ENCODE measurements at places on chromosomes 4 and X. TPM values are rescaled to one million over a fixed set of nuclear protein-coding genes. Genes with fewer than 3 reads are reported as not detected.

- no peak for DNase-seq
These were observed 29.3 kb upstream of the GPRIN3 start for GRCh38 chr4:89336818-89337420.

GRCh38 chr4:79874197-79874596, 198.8 kb downstream of the ANTXR2 start:
- no peak for DNase-seq

The METTL14 gene
- total RNA-seq = 17.6 TPM

DNA sequence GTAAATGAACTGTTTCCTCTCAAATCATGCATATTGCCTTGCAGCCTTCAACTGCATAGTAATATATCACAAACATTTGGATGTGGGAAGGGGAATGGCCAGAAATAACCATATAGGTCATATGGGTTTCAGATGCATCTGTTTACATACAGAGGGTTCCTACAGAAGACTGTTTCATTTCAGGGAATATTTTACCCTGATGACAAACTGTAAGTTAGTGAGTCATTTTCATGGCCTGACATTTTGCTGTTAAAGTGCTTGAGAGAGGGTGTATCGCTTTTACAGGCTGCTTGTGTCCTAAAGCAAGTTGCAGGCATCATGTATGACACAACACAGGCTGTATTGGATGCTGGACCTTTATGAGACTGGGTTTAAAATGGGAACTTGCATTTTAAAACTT, 25.5 kb upstream of the AMOT start:
- DNase-seq = peak; percentile 35

The TLR10 gene
- total RNA-seq = 0.08 TPM

The TMEM47 gene
- total RNA-seq = 0.16 TPM

DNA sequence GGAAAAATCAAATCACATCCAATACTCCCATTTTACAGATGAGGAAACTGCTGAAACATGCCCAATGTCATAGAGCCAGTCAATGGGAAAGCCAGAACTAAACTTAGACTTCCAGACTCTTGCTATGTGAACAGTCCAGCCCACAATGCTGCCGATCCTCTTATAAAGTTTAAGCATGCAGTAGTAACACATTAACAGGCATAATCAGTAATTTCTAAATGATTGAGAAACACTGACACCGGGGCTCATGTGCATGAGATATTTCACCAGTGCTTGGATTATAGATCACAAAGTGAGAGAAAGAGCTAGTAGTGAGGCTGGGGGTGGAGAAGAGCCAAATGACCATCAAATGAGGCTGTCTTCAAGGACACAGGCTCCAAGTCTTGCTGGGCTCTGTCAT, 2.5 kb downstream of the BDH2 start:
- no peak for DNase-seq

GRCh38 chr4:102754044-102754443, 6.7 kb downstream of the MANBA start:
- no peak for DNase-seq

The CSAG3 gene
- 8.9 TPM for total RNA-seq

DNA sequence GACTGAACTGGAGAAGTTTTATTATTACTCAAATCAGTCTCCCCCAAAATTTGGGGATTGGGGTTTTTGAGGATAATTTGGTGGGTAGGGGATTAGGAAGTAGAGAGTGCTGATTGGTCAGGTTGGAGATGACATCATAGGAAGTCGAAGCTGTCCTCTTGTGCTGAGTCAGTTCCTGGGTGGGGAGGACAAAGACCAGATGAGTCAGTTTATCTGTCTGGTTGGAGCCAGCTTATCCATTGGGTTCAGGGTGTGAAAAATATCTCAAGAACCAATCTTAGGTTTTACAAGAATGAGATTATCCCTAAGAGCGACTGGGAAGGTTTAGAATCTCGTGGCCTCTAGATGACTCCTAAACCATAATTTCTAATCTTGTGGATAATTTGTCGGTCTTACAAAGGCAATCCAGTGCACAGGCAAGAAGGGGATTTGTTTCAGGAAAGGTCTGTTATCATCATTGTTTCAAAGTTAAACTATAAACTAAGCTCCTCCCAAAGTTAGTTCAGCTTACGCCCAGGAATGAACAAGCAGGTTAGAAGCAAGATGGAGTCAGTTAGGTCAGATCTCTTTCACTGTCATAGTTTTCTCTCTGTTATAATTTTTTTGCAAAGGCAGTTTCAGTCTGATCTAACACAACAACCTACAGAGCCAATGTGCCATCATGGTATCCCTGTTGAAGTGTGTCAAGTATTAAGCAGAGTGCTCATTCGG, 274.5 kb downstream of the SLC7A11 start:
- no peak for DNase-seq

The GCNA gene
- total RNA-seq = 0.88 TPM

DNA sequence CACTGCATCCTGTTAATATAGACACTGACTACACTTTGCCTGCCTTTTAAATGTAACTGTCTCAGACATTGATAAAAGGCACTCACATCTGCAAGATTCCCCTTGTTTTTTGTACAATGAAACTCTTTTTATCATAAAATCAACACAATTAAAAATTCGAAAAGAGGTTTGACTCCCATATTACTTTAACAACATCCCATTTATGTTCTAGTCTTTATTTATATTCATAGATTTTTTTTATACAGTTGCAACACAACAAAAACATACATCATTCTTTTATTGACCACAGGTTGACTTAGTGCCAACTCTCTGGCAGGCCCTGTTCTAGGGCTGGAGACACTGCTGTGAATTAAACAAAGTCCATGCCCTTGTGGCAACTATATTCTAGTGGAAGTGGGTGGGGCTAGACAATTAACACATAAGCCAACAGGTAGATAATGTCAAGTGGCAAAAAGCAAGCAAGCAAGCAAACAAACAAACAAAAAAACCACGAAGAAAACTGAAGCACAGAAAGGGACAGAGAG, 36.8 kb downstream of the ANK2 start:
- peak; percentile 3 for DNase-seq

The SCD5 gene
- total RNA-seq = 24.2 TPM

The CBR4 gene
- total RNA-seq = 16.8 TPM

DNA sequence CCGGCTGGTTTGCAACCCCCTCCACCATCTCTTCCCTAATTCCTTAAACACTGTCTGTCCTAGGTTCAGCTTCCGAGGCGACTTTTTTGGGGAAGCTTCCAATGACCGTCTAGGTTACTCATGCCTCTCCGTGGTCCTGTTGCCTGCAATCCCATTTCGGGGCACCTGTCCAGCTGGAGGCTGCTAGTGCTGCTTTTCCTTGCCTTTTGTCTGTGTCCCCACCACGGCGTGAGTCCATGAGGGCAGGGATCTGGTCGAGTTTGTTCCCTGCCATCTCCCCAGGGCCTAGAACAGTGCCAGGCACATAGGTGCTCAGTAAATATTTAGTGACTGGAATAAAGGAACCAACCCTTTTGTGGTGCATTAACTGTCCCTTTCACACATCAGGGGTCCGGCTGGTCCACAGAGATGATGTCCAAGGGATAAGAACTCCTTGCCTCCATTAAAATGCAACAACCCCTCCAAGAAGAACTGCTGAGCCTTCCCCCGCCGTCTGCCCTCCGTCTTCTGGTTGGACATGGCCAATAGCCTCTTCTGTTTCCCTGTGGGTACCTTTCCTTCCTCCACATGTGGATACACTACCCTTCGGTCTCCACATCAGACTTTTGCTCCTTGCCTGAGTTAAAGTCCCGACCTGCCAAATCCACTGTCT, 5.7 kb upstream of the SORCS2 start:
- DNase-seq = no peak

GRCh38 chrX:1598876-1599790, 7.7 kb downstream of the AKAP17A start:
- DNase-seq = no peak

The FAM241A gene
- total RNA-seq = 0.74 TPM

The TMPRSS11F gene
- total RNA-seq = 0.18 TPM

The HTN3 gene
- 49.0 TPM for total RNA-seq

DNA sequence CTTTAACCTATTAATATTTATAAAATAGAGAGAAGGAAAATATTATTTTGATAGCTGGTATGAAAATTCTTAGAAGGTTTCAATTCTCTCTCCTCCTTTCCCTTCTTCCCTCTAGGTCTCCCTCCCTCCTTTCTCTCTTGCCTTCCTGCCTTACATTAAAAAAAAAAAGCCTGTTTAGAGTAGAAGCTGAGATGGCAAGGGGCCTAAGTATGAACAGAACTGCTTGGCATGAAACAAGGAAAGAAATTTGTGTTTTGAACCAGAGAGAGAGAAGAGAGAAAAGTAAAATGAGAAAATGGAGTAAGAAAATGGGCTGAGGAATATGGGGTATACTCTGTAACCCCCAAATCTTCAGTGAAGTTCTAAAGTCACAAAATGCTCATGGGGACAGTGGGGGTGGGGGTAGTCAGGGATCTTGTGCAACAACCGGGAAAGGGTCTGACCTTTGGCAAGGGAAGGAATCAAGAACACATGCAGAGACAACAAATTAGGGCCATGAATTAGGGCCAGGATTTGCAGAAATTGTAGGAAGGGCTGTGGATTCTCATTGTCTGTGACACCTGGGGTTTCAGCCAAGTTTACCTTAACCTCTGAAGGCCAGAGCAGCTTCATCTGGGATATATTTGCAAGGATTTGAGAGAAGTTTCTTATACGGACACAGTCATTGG, 30.6 kb downstream of the SUPT20HL2 start:
- no peak for DNase-seq

The SSX4B gene
- 0.42 TPM for total RNA-seq

The TEX13C gene
- total RNA-seq = 0.21 TPM

The ARX gene
- 0.56 TPM for total RNA-seq

DNA sequence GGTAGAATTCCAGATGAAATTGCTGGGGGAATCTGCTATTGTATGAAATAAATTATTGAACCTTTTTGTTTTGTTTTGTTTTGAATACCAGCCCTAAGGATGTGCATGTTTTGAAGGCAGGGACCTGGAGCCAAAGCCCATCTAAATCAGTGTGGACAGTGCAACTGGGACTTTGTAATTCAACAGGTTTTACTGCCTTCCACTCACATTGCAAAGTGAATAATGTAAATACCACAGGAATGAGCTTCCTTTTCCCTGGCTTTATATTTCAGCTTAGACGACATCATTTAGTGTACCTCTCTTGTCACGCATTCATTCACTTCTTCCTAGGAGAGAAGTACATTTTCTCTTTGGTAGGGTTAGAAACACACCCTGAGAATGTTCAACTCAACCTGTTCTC, 795.0 kb downstream of the CENPC start:
- DNase-seq = no peak

DNA sequence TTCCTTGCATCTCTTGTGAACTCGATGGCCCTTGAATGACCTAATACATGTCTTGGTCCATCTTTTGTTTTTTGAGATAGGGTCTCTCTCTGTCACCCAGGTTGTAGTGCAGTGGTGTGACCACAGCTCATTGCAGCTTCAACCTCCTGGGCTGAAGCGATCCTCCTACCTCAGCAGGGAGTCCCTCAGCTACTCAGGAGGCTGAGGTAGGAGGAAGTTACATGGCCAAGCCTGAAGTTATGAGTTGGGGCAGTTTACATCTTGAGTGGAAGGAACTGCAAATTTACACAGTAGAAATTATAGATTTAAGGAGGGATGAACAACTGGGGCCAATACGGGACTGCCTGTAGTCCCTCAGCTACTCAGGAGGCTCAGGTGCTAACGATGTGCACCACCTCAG, 97.2 kb upstream of the METTL14 start:
- DNase-seq = no peak

The SPATA18 gene
- total RNA-seq = not detected

The PDHA2 gene
- total RNA-seq = not detected

The MAGEC2 gene
- 133 TPM for total RNA-seq

GRCh38 chrX:27598312-27598711, 8.2 kb downstream of the DCAF8L2 start:
- DNase-seq = peak; percentile 97

The GC gene
- total RNA-seq = not detected

- no peak for DNase-seq
These were observed 472.8 kb upstream of the BOD1L1 start for GRCh38 chr4:14100349-14100748.

DNA sequence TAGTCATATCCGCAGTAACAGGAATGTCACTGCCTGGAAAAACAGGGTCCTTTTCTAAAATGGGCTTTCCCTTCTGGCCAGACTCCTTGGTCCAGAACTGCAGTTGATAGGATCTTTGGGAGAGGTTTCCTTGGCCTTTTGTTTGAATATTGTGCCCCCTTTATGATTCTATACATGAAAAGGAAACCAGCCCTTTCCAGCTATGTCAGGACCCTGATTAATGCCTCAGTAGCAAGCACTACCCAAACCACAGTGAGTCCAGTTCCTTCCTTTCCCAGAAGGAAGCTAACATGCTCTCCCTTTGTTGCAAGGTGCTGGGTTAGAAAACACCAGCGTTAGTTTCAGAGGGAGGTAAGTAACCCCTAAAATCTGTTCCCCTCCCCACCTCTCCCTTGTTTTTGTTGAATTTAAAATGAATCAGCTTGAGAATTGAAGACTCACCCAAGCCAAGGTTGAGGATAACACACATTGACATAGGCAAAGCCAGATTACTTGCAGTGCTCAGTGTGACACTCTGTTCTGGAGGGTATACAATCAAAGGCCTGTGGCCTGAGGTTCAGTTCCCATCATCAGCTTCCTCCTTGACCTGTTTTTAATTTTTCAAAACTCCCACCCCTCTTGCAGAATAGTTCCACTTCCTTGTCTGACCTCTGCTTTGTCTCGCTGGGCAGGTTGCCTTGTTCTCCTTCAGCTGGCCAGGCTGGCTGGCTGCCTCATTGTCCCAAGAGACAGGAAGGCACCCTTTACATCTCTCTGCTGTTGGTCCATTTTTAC, 87.6 kb upstream of the PLAC1 start:
- no peak for DNase-seq

- DNase-seq = peak; percentile 41
These were observed 46.4 kb downstream of the ASMT start for GRCh38 chrX:1661048-1661921.
